Stimulated activated CD4-positive, alpha-beta T cell treated with anti-CD3 and anti-CD28 coated beads, Interleukin-12 subunit alpha, Interleukin-12 subunit beta, amount 100 ng/mL, for 4 hours (primary cell): ENCODE measurements at places on chromosomes 12 and 14.

DNA sequence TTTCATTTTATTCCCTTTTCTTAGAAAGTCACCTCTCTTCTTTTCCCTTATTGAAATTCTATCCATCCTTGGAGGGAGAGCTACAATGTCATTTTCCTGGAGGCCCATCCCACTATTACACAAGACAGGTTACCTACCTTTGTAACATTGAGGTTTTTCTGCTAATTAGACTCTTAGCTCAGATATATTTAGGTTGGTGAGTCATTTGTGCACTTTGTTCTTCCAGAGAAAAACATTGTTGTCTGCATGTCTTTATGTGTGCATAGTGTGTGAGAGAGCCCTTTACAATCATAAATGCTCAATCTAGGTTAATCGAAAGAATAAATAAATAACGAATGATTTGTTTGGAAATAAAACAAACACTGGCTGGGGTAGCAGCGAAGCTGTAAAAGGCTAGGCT lies 191.8 kb downstream of the DACT1 start:
- no peak for DNase-seq

DNA sequence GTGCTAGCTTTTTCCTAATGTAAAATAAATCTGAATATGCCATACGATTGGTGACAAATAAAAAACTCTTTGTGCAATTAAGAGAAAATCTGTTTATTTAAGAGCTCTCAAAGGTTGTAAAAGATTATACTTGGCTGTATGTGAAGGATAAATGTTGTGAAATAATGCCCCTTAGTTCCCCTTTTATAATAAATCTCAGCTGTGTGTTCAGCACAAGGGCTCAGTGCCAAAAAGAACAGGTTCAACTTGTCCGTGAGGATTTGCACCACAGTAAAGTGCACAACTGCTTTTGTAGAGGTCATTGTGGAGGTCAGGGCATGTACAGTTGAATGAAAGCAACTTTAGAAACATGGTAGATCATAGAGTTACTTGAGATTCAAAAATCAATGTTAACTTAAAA lies 118.6 kb downstream of the TRMT5 start:
- no peak for DNase-seq

DNA sequence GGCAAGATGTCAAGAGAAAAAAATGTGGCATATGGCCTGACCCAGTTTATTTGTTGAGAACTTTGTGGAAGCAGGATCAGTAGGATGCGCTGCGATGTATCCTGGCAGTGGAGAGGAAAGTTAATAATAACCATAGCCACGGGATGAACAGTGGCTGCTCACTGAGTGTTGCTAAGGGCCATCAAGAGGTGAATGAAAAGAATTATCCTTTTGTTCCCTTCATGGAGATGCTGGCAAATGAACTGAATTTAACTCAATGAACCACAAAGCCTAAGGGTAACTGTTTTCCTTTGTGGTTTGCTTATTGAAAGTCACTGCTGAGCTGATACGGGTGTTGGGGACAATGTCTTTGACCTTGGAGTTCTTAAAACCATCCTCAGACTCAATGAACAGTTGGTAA lies 476.5 kb downstream of the APAF1 start:
- DNase-seq: no peak

- DNase-seq: no peak
Observed at GRCh38 chr12:45893240-45893639, 97.1 kb downstream of the SCAF11 start.

- no peak for DNase-seq
Observed at GRCh38 chr14:93104961-93105360, 10.8 kb downstream of the ITPK1 start.

DNA sequence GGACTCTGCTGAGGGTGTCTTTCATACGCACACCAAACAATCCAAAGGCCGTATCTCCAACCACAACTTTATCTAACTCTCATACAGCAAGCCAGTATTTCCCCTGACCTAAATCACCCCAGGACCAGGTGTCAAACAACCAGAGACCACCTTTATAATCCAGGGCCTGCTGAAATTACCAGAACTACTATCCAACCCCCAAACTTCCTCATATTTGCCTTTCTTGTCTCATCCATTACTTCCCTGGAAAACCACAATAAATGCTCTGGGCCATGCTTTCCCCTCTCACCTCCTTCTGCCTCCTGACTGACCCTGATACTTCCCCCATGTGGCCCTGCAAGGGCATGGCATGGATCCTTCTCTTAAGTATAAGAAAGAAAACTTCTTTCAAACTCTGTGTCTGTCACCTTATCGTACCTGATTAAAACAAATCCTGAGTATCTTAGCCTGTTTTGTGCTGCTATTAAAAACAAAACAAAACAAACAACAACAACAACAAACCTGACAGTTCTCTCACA lies 44.7 kb upstream of the CRACR2A start:
- DNase-seq: no peak

DNA sequence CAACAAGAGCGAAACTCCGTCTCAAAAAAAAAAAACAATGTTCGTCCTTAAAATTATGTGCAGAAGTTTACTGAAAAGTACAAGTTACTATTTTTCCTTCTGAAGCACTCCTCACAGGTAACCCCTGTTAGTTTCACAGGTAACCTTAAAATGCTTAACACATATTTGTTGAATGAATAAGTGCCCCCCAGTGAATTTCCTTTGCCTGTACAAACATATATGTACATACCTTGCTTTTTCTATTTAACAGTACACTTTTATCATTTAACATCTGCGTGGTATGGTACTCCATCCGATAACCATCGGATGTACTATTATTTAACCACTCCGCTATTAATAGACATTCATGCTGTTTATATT lies 1.4 kb upstream of the RAB35 start:
- DNase-seq: no peak

DNA sequence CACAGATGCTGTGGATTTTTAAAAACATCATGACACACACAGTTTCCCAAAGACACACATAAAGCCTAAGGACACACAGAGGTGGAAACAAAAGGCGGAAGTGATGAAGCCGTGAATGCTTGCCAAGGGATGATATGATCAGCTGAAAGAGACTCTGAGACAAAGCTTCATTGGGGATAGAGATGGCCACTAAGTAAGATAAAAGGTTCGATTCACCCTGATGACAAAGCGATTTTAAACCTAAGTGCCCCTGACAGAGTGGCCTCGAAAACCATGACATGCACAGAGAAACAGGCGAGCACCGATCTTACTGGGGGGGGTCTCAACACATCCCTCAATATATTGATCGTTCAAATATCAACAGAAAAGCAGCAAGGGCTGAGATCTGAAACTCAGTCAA lies 20.3 kb upstream of the EIF5 start:
- no peak for DNase-seq

DNA sequence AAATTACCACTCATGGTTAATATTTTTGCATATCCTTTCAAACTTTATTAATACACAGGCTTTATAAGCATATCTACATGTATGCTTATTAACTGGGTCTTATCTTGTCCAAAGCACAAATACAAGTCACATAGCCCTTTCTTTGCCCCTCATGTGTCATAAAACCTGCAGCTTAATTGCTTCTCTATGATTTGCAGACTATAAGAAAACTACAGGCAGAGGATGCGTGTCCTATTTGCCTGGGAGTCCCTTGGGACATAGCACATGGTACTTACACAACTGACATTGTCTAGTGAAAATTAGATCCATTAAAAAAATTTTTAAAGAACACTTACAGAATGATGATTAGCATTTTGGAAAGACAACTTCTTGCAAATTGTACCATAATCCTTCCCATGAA lies 190.5 kb upstream of the PLEKHA5 start:
- DNase-seq: no peak

- DNase-seq: no peak
Observed at GRCh38 chr12:124549629-124550028, 17.8 kb downstream of the NCOR2 start.

GRCh38 chr14:77124345-77125280 lies 17.0 kb downstream of the ZDHHC22 start:
- DNase-seq: peak; percentile 48

GRCh38 chr12:94555687-94556086 lies 94.7 kb downstream of the TMCC3 start:
- DNase-seq: no peak

DNA sequence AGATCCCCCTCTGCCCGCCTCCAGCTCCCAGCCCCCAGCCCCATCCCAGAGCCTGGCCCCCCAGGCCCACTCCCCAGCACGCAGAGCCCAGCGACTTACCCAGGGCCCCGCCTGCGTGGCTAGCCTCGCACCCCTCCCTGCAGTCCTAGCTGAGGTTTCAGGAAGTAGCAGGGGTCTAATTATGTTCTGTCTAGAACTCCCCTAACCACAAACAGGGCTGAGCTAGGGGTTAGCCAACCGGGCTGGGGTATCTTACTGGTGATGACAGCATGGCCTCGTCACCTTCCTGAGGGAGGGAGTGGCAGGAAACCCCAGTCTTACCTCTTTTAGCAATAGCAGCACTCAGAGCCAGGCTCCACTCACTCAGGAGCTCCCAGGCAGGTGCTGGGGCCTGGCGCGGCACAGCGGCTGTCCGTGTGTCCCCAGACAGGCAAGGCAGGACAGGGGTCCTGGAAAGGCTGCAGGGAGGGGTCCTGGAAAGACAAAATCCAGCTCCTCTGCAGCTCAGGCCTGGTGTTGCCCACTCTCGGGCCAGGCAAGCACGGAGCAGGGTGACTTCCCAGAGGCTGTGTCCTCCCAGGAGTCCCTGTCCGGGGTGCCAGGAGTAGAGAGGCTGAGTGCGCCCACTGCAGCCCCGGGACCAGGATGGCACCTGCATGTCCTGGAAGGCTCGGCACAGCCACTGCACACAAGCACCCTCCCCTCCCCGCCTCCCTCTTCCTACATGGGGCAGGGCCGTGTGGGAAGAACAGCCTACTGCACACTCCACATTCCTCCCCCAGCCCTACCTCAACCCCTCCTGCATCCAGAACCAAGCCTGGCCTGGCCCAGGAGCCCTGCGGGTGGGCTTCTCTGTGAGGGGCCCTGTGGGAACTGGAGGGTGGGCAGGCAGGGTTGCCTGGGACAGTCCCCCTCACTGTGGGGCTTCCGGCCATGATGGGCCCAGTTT lies at the start of gene GPR132:
GPR132 (minus strand) TSS at position 151 of the 949 bp plus-strand sequence. CDS start 10,010 bp downstream, outside the sequence.
- peak; percentile 69 for DNase-seq

DNA sequence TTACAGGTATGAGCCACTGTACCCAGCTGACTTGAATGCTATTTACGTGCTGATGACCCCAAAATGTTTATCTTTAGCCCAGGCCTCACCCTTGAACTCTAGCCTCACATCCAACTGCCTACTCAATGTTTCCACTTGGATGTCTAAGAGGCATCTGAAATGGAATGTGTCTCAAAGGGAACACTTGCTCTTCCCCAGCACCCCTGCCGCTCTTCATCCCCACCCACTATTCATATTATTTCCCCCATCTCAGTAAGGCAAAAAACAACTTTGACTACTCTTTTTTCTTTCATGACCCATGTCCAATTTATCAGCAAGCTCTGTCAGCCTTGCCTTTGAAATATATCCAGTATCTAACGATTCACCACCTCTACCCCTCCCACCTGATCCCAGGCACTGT lies 204.6 kb downstream of the PAWR start:
- no peak for DNase-seq

GRCh38 chr14:96126339-96126782 lies 78.3 kb upstream of the BDKRB2 start:
- no peak for DNase-seq

DNA sequence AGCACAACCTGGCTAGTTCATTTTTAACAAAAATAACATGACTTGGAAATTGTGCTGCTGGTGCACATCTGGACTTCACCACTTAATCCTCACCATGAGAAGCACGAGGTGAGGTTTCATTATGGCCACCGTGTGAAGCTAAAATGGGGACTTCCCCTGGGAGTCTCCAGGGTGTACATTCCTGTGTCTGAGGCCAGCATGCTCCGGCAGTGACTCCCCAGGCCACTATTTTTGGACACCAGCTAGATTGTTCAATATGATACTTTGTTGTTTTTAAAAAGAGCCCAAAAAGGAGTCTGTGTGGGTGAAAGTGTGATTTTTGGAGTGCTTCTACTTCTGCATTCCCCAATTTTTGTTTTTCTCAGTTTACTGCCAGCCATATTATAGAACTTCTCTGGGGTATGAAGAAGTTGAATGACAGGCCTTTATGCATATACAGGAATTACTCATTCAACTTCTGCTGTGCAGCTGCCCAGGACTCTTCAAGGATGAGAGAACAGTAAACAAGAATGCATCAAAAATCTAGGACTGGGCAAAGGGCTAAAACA lies 16.9 kb upstream of the AICDA start:
- DNase-seq: no peak

GRCh38 chr12:69328426-69328825 lies 19.8 kb upstream of the LYZ start:
- no peak for DNase-seq

DNA sequence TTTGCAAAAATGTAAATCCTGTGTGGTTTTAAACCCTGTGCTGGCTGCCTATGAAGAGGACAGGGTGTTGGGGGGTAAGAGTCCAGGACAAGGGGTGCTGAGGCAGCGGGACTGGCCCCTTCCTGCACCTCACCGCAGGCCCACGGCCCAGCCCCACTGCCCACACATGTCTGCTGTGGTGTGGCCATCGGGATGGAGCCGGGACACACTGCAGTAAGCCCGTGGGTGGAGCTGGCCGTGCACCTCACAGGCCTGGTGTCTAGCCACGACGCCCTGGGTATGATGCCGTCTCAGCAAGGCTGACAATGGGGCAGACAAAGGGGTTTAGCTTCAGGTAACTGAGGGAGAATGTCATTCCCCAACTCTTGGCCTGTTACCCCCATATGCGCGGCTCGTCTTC lies 19.6 kb downstream of the AMN start:
- no peak for DNase-seq

DNA sequence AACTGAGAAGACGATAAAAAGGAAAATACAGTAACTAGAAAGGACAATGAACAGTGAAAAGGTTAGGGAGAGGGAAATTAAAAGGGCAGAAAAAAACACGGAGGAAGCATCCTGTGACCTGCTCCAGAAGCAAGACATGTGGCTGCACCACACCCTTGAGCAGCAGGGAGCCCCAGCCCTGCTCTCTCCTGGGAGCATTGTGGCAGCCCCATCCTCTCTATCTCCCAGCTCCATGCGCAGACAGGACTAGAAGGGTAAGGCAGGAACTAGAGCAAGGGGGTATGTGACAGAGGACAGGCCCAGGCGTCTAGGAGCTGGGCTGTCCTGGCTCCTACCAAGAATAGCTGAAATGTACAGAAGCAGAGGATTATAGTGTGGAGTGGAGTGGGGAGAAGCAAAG lies 38.6 kb upstream of the SMUG1 start:
- DNase-seq: no peak

- DNase-seq: no peak
Observed at GRCh38 chr14:83870546-83871270, 1659.2 kb upstream of the FLRT2 start.

- no peak for DNase-seq
Observed at GRCh38 chr12:4044101-4044500, 170.9 kb upstream of the PARP11 start.

GRCh38 chr14:70107309-70107708 lies 81.4 kb downstream of the SLC8A3 start:
- DNase-seq: no peak
